ENCODE measurements at places on chromosomes 7 and 10.

- no peak for DNase-seq
Observed at GRCh38 chr7:105538339-105538738, 6.3 kb downstream of the RINT1 start.

- DNase-seq = no peak
Observed at GRCh38 chr7:141073641-141074161, at the start of gene TMEM178B. TMEM178B (plus strand) TSS chr7:141074064.

DNA sequence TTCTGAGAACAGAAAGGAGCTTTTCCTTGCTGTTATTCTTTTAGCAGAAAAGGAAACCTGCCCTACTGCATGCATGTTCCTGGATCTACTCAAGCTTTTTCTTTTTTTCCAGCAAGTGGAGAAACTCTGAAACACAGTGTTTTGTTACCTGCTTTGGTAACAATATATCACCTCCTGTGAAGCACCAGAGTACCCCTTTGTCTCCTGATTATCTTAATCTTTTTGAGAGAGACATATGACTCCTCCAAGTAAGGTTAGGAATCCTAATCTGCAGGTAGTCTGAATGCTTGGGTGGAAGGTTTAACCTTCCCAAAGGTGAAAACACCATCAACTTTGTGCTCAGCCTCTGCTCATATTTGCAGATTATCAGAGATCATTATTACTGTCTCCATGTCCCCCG, 93.1 kb downstream of the MAPK8 start:
- no peak for DNase-seq

DNA sequence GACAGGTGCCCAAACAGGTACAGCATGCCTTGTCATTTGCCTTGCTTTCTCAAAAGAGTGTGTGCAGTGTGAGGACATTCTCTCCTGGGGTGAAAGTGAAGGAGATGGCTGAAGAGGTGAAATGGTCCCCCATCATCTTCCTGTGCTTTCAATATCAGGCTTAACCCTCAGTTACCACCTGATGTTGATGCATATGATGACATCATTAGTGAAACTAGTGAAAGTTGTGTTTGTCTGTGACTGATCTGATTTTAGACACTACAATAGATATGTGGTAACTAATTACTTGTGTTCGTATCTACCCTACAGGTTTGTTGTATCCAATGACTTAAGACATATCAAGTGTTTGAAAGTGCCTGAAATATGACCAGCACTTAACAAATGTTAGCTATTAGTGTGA, 24.4 kb upstream of the LRRC18 start:
- DNase-seq = no peak

GRCh38 chr10:103683851-103684250, 171.5 kb downstream of the SH3PXD2A start:
- no peak for DNase-seq

- DNase-seq = no peak
Observed at GRCh38 chr7:156220701-156221100, 408.4 kb upstream of the SHH start.

DNA sequence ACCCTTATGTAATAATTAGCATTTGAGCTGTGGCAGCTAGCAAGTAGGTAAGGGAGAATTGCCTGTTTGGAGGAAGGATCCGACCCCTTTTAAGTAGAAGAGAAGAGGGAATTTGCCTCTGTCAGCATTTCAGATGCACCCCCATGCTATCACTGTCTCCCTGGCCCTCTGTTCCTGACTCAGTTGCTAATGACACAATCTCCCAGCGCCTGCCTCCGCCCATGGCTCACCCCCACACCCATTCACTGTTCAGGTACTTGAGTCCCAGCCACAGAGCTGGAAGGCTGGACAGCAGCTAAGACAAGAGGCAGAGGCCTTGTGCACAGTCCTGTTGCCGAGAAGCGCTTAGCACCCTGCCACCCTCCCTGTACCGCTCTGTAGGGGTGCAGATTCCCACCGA, 512.3 kb upstream of the GALNT17 start:
- no peak for DNase-seq

DNA sequence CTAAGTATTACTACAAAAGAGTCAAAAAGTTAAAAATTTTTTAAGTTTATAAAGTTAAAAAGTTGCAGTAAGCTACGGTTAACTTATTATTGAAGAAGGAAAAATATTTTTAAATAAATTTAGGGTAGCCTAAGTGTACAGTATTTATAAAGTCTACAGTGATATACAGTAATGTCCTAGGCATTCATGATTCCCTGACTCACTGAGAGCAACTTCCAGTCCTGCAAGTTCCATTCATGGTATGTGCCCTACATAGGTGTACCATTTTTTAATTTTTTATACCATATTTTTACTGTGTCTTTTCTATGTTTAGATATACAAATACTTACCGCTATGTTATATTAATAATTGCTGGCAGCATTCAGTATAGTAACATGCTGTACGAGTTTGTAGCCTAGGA, 92.3 kb downstream of the CTNNA3 start:
- DNase-seq = no peak

GRCh38 chr10:128628252-128628651, 502.0 kb upstream of the MKI67 start:
- DNase-seq = no peak

DNA sequence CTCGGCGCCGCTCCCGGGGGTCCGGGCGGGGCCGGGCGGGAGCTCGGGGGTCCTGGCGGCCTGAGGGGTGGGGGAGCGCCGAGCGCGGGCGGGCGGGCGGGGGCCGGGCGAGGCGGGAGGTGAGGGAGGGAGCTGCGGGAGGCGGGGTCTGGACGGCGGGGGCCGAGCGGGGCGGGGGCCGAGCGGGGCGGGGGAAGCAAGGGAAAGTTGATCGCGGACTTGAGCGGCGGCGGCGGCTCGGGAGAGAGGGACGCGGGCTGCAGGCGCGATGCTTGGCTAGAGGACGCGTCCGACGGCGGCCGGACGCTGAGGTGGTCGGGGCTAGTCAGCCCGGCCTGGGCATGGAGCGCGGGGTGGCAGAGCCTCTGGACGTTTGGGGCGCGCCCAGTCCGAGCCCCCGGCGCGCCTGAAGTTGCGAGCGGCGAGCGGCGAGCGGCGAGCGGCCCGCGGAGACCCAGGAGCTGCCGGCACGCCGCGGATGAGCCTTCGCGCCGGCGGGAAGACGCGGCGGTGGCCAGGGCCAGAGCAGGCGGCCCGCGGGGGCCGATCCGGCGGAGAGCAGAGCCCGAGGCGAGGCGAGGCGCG, at the start of gene CDH23:
CDH23 (plus strand) TSS at position 210 of the 585 bp plus-strand sequence. CDS start 42,912 bp downstream, outside the sequence.
- DNase-seq = no peak

DNA sequence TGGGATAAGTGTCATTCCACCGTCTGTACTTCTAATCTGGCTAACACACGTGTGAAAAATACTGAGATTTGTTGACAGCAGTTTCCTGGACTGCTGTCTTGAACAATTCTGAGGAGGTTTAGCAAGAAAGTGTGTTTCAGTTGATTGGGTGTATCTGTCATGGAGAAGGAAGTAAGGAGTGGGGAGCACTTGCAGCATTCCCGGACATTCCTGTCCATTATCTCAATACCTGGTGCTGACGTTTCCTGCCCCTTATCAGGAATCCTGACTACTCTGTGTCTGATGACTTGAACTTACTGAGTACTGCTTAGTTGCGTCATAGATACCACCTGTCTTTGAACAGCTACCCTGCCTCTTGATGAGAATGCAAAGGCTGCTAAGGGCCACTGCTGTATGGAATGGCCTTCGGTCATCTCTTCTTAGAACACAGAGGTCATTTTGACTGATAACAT, 72.0 kb upstream of the VKORC1L1 start:
- no peak for DNase-seq

- no peak for DNase-seq
Observed at GRCh38 chr7:118615-119391, 73.6 kb upstream of the FAM20C start.

DNA sequence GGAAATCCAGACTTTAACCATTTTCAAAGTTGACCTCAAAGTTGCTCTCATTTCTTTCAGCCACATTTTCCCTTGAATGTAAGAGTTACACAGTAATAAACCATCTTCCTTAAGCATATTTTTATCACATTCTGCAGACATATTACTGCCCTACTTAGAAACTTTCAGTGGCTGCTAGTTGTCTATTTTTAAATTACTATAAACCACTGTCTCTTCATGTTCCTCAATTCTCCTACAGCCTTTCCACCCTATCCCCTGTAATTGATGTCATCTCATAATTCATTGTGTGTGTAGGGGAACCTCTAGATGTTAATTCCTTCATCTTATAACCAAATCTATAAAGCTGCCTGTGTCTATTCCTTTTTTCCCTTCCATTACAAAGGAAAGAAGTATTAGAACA, 78.1 kb upstream of the STRIP2 start:
- no peak for DNase-seq

DNA sequence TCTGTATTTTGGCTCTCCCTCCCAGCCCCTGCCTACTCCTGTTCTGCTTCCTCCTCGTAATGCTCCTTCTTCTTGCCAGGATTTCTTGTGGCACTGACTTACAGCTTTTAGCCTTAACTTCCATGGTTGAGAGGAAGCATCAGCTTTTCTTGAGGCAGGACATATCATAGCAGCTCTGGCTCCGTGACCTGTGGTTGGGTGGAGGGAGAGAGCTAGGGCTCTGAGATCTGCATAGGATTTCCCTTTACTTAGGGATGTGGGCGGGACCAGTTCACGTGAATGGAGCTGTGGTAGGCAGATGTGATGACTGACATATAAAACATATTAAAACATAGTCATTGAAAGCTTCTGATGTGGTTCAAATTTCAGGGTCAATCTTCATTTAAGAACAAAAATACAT, 10.6 kb upstream of the RAB11FIP2 start:
- no peak for DNase-seq

DNA sequence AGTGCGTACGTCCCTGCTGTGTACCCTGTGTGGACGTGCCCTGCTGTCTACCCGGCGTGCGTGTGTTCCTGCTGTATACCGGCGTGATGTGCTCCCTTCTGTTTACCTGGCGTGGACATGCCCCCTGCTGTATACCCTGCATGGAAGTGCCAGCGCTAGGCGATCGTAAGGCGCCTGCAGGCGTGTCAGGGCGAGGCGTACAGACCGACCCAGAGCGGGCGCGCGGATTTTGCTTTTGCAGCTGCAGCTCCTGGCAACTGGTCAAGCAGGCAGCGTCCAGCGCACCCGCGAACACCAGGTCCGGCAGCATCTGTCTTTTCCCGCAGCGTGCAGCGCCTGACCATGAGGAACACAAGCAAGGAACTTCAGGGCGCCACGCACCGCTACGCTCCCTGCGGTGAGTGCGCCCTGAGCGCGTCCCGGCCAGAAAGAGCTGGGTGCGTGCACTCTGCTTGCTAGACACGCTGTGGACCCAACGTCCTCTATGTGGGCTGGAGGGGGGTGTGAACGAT, 680 bp downstream of the C7orf57 start:
- no peak for DNase-seq

DNA sequence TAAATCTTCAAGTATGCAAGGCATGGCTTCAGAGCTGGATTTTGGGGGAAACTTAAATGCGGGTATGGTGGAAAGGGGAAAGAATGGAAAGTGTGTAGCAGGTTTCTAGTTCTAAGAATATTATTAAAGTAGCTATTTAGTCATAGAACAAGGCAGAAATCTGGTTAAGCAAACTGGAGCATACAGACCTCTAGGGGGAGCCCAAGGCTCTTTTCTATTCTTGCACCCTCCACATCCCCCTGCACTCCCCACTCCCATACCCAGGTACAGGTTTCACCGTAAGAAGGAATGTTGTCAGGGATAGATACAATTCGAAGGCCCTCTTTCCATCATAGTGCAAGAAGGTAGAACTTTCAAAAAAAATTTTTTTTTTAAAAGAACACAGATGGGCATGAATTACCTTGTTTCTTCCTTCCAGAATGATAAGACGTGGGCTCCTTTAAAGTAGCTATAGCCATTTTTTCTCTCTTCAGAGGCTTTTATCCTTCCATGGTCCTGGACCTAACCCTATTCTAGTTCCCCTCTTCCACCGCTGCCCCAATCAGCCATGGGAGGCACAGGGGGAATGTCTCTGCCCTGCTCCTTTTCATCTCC, 41.5 kb upstream of the SMIM30 start:
- peak; percentile 3 for DNase-seq

DNA sequence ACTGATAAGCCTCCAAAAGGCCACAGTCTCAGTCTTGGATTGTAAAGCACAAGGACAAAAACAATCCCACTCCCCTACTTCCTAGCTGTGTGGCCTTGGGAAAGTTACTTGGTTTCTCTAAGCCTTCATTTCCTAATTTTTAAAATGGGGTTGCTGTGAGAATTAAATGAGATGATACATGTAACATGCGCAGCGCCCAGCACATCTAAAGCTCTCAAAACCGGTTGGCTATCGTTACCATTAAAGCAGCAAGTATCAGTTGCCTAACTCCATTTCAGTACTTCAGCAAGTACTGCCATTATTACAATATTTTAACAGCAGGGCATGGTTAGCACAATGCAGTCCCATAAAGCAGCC, 1.9 kb downstream of the NRCAM start:
- no peak for DNase-seq

DNA sequence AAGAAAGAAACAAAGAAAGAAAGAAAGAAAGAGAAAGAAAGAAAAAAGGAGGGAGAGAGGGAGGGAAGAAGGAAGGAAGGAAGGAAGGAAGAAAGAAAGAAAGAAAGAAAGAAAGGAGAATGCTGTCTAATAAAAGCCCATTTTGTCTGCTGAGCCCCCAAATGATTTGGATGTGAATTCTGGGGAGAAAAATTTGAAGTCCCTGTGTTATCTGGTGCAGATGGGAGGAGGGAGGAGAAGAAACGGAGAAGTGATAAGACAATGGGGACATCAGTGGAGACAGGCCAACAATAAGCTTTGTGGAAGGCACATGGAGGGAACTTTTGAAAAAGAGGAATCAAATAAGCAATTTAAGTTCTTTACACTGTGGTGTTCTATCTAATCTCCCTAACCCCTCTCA, 24.6 kb upstream of the TMEM273 start:
- DNase-seq = no peak

DNA sequence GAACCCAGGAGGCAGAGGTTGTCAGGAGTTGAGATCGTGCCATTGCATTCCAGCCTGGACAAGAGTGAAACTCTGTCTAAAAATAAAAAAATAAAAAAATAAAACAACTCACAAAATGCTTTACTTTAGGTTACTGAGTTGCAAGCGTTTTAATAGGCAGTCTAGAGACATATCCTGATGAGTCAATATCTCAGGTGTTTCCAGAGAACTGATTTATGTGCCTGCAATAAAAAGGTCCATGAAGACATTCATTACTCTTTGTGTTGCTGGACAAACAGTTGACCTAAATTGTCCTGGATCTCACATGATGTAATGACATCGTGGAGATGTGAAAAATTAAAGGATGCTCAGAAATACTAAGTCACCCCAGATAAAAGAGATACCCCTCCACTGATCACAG, 31.5 kb downstream of the CDNF start:
- no peak for DNase-seq

DNA sequence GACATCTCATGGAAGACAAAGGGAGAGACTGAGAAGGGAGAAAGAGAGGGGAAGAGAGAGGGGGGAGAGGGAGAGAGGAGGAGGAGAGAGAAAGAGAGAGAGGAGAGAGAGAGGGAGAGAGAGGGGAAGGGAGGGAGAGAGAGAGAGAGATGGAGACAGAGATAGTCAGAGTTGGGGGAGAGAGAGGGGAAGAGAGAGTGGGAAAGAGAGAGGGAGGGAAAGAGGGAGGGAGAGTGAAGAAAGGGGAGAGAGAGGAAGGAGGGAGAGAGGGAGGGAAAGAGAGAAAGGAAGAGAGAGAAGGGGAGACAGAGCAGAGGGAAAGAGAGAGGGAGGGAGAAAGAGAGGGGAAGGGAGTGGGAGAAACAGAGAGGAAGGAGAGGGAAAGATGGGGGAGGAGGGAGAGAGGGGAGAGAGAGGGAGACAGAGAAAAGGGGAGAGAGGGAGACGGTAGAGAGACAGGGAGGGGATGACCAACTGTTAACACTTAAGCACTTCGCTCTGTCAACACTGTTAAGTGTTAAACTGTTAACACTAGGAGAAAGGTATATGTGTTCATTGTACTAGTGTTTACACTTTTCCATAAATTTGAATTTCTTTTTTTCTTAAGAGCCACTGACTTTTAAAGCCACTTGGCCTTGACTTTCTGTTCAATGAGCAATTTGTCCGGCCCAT, 21.8 kb upstream of the SDK1 start:
- DNase-seq = no peak

Measured in AG04450 (cell line).